CMK (cell line): ENCODE measurements at places on chromosomes 4 and X.

DNA sequence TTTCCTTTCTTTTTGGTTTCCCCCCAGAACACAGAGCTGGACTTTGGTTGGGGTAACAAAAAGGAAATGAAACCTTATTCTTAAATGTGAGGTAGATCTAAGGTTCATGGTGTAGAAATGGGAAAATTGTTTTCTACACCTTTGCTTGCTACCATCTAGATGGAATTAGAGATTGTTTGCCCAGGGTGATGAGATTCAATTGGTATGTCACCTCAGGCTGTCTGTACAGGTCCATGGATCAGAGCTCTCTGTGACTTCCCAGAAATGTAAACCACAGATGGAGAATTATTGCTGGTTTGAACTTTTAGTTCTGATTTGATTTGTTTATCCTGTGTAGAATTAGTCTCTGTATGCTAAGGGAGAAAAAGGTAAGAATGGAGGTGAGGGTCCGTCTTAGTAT, 146.7 kb downstream of the PCDH7 start:
- DNase-seq, result no peak

- DNase-seq, result no peak
Observed at GRCh38 chr4:186104114-186104889, at the start of gene FAM149A. TSS of gene FAM149A (plus strand) at chr4:186104704.

DNA sequence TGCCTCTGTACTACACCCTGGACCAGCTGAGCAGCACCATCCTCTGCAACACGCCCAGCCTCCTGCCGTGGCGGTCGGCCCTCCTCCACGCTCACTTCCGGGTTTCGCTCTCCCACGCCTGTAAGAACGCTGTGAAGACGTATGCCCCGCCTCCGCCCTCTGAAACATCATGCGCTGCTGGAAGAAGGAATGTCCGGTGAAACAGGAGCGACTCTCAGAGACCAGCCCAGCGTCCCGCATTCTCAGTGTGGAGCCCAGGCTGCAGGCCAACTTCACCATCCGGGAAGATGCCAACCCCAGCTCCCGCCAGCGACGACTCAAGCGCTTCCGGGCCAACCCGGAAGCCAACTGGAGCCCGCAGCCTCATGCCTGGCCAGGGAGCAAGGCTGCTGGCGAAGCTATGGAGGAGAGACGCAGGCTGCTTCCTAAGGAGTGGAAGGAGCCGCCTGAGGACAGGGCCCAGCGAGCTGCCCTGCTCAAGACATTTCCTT, 186.1 kb upstream of the SLITRK2 start:
- no peak for DNase-seq

- DNase-seq, result no peak
Observed at GRCh38 chr4:4555916-4556315, 14.1 kb upstream of the STX18 start.

- DNase-seq, result no peak
Observed at GRCh38 chr4:81737865-81738559, 266.3 kb upstream of the RASGEF1B start.

DNA sequence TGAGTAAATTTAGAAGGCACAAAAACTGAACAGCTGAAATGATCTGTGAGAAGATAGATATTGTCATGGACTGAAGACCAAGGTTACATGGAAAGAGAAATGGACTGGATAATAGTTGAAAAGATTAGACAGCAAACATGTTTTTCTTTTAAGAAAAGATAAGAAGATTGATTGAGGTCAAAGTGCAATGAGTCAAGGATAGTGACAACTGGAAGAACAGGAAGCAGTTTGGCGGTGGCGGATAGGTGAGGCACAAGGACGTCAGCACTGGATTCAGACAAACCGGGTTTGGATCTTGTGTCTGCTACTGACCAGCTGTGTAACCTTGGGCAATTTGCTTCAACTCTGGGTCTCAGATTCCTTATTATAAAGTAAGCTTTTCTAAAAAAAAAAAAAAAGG, 2.0 kb upstream of the HPGD start:
- peak; percentile 17 for DNase-seq

DNA sequence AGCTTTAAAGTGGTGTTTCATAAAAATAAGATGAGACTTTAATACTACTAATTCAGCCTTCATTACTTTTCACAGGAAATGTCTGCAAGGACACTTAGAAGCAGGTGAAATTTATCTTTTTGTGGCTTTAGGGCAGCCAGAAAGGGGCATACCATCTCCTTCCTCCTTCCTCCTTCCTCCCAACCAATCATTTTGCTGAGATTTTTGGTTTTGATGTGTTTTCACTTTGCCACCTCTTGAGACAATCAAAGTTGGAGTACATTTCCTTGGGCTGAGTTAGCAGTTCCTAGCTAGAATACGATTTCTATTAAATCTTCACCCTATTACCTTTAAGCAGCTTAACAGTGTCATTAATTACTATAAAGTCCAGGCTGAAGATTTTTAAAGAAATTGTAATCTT, 5.1 kb upstream of the NDST3 start:
- DNase-seq, result no peak

- no peak for DNase-seq
Observed at GRCh38 chr4:38682336-38682735, 18.3 kb downstream of the KLF3 start.

DNA sequence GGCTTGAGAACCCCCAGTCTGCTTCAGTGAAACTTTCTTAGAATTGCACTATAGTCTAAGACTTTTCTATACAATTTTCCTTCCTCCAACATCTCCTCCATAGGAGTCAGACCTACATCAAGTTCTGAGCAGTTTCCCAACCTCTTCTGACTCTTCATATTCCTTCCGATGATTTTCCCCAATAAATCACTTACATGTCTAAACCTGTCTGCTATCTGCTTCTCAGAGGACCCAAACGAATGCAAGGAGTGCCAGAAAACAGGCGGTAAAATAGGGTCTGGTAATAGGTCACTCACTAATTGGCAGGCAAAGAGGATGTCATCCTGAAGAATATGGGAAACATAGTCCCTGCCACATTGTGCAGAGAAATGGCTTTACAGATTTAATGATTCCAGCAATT, 153.9 kb downstream of the PCDH18 start:
- no peak for DNase-seq

DNA sequence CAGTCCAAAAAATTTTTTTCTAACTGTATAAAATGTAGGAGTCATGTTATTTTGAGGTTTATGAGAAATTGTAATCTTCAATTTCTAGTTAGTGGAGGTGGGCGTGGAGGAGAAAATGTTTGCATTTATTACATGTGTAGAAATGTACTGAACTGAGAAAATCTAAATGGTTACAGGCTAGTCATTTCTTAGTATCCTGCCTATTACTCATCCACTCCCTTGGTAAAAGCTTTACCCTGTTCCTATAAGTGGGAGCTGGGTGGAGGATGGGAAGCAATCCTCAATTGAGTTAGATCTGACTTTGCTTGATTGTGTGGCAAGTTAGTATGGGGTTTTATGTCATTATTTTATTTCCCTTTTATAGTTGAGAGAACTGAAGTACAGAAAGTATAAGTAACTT, 73.8 kb downstream of the POLA1 start:
- no peak for DNase-seq

DNA sequence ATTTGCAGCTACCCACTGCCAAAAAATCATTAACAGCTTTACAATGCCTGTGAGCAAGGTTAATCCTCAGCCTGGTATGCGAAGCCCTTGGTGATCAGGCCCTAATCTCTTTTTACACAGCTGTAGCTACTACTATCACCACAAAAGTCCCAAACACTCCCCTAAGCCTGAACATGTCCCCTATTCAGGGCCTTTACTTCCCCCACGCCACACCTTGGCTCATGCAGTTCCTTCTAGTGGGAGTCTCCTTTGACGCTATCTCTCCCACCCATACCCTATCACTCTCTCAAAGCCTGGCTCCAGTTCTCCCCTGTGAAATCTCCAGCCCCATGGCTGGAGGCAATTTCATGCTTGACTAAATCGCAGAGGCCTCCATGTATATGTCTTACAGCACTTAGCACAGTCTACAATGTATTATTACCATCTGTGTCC, 90.6 kb upstream of the CBR4 start:
- peak; percentile 93 for DNase-seq

DNA sequence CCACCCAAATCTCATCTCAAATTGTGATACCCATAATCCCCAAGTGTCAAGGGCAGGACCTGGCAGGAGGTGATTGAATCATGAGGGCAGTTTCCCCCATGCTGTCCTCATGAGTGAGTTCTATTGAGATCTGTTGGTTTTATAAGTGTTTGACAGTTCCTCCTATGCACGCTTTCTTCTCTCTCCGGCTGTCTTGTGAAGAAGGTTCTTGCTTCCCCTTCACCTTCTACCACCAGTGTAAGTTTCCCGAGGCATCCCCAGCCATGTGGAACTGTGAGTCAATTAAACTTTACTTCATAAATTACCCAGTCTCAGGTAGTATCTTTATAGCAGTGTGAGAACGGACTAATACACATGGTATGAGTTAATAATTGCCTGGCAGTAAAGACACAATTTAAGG, 581.7 kb upstream of the AMOT start:
- DNase-seq, result no peak

DNA sequence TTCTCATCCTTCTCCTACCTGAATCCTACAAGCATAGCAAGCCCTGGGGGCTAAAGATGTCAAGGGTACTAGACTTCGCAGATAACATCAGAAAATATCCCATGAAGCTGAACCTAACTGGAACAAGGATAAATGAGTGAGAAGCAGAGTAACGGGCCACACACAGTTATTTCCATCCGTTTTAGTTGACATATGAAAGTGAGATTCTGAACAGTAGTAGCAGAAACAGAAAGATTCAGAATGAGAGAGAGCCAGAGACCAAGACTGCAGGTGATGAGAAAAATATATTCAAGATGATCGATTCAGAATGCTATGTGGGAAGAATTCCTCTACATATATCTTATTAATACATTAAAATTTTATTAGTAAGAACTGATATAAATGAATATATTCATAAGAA, 165.1 kb downstream of the TSPAN5 start:
- DNase-seq, result no peak

DNA sequence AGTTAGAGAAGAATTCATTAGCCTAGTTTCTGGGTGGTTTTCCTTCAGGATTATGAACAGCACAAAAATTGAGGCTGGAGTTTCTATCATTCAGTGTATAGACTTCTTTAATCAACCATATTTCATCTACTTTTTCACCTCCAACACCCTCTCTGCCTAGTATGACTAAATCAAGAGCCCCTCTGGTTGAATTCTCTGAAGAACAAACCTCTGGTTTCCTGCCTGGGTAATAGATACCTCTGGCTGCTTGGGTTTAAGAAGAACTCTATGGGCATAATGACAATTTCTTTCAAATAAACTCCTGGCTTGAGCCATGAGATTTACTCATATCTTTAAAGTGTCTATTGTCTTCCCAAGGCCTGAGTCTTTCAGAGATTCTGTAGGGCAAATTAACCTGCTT, 66.5 kb downstream of the C4orf33 start:
- DNase-seq, result no peak
